ENCODE measurements at places on chromosomes 4 and X.

DNA sequence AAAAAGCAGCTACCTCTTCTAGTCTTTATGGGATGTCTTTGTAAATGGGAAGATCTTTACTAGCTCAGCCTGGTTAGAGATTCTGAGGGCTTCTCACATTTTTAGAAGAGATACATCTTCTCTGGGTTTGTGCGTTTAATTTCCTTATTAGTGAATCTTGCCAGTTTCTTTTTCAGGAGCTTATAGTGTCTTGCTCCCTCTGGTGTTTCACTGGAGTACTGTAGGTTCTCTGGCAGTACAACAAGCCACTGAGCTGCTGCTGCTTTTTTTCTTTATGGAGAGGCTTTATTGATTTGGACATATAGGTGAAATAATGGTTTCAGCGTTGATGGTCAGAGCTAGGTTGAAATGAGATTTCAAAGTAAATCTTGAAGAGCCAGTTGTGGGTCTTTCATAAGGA, 82.9 kb downstream of the LAS1L start:
- peak; percentile 9 for DNase-seq

GRCh38 chr4:184744236-184744635, 10.3 kb upstream of the CENPU start:
- DNase-seq: no peak

DNA sequence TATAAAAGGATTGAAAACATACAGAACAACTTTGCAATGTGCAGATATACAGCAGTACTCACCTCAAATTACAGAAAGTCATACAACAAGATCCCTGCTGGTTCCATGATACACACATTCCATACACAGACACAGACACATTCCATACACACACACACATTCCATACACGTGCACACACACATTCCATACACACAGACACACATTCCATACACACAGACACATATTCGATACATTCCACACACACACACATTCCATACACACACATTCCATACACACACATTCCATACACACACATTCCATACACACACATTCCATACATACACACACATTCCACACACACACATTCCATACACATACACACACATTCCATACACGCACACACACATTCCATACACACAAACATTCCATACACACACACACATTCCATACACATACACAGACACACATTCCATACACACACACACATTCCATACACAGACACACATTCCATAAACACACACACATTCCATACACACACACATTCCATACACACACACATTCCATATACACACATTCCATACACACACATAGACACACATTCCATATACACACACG, 13.7 kb downstream of the LINC00632 start:
- DNase-seq: no peak

DNA sequence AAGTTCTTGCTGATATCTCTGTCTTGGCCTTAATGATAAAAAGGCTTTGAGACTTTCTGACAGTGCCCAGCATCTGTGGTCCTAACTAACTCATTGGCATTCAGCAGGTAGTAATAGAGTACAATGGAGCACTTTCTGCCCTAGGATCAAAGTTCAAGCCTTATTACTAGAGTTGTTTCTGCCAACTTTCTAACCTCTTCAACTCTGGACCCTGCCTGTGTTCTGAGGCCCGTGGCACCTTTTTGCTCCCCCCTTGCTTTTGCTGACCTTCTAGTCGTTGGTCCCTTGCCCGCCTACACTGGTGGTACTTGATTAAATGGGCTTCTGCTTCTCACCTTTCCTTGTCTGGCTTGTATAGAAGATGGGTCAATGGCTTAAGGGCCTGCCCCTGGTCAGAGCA, 126.3 kb downstream of the PPARGC1A start:
- DNase-seq: no peak

DNA sequence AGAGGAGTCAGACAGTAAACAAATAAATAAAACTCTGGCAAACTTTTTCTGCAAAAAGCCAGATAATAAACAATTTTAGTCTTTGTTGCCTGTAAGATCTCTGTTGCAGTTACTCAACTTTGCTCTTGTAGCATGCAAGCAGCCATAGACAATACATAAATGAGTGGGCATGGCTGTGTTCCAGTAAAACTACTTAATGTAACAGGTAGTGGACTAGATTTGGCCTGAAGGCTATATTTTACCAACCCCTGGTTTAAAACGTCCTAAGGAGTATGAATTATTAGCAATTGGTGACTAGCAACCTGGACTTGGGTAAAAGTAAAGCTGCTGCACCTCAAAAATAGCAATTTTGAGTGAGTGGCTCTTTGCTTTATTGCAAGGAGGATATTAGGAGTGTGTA, 30.9 kb downstream of the SLAIN2 start:
- DNase-seq: no peak

DNA sequence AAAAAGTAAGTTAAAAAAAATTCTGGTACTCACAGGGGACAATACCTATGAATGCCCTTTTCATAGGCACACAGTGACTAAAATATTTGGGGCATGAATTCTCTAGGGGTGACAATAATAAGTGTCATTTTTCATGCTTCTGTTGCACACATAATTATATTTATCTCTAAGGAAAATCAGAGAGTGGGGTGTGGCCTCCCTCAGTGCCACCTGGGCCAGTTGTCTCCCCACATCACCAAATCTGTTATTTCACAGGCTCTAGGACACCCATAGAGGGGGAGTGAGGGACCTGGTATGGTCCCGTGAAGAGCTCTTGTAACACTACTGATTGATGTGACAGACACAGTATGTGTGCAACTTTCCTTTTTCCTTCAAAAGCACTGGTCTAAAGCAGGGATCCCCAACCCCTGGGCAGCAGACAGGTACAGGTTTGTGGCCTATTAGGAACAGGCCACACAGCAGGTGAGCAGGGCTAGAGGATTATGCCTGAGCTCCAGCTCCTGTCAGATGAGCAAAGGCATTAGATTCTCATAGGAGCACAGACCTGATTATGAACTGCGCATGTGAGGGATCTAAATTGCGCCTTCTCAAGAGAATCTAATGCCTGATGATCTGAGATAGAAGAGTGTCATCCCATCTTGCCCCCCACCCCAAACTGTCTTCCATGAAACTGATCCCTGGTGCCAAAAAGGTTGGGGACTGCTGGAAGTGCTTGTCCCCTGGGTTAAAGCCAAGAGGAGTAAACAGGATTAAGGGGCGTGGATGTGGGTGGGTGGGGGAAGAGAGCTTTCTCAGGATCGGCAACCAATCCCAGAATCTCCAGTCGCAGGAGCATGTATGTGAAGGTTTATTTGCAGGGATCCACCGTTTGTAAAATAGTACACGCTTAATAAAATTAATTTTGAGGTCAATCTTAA, 856 bp downstream of the SLC9B1 start:
- DNase-seq: no peak

GRCh38 chrX:36348509-36348908, 429.0 kb downstream of the CFAP47 start:
- DNase-seq: no peak

- DNase-seq: no peak
These were observed 51.5 kb upstream of the TRIM2 start for GRCh38 chr4:153152501-153153338.

GRCh38 chr4:54961357-54961975, 163.9 kb downstream of the KDR start:
- no peak for DNase-seq

DNA sequence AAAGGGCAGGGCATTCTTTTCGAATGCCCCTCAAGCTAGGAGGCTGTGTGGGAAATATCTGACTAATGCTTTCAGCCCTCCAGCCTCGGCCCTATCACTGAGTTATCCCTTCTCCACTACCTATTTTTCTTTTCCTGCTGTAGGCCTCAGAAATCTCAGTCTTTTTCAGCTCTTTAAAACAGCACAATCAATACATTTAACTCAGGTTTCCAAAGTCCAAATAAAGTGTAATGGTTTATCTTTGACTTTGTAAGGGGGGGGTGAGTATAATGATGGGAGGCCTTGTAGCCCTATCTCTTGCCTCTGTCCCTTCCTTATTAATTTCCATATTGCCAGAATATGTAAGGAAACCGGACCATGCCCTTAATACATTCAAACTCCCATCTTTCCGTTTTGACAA, 1.6 kb upstream of the WNK3 start:
- no peak for DNase-seq

- no peak for DNase-seq
These were observed 41.0 kb downstream of the MTNR1A start for GRCh38 chr4:186514271-186514950.

- no peak for DNase-seq
These were observed 171.8 kb downstream of the TLL1 start for GRCh38 chr4:166044871-166045270.

DNA sequence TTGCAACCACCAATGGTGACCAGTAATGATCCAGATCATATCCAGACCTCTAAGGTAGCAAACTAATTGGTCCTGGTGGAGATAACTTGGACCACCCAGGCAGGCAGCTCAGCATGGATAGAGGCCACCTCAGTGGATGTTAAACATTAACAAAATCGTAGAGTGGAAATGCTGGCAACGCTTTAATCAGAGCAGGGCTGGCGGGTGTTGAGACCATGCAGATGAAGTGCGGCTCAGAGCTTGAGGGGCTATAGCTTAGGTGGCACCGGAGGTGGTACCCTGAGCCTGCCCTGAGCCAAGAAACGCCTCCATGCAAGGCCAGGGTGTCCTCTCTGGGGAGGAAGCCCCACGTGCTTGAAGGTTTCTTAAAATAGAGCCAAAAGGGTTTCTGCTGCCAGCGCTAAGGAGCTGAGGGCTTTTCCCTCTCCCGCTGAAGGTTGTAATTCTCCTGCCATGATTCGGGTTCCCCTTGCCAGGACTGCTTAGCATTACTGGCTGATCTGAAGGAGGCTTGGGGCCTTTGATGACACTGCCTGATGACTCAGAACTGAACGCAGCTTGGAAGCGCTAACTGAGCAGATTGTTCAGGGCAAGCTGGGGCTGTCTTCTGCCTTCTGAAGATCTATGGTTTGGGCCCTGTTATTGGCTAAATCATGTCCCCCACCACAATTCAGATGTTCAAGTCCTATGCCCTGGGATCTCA, 177.8 kb upstream of the ATP6AP2 start:
- no peak for DNase-seq

GRCh38 chr4:123244137-123244536, 152.5 kb upstream of the SPRY1 start:
- no peak for DNase-seq

DNA sequence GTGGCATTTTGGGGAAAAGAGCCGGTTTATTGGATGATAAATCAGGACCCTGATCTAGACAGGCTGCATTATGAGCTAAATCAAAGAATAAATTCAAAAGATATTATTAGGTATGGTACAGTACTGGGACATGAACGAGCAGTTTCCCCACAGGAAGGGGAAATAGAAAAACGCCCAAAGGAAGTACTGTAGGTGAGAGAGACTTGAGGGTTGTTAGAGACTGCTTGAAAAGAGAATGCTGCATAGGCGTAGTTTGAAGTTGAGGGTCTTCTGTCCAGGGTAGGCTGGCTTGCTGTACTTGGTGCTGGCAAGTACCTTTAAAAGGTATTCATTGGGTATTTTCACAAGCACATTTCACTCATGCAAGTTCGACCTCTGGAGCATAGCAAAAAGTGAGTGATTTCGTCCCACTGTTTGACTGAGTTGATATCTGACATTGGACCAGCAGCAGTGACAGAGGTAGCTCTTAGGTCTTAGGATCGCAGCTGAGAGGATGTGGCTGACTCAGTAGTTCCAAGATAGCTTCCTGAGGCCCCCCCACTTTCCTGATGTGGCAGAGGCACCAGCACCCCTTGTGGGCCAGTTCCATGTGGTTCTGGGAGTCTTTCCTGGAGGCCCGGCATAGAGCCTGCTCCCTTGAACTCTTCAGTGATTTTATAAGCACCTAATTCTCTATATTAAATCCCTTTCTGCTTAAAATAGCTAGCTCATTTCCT, 64.3 kb downstream of the TMEM131L start:
- peak; percentile 6 for DNase-seq
